ENCODE measurements at places on chromosomes 16 and 17. TPM values are rescaled to one million over a fixed set of nuclear protein-coding genes. Genes with fewer than 3 reads are reported as not detected.

- no peak overlapping the region for H3K4me3 ChIP-seq
- no peak for DNase-seq
- no peak overlapping the region for H3K27ac ChIP-seq
- peaks cover 18% of the 10 kb centered on the region for H3K4me1 ChIP-seq
- H3K27me3 ChIP-seq = no peaks in the 10 kb centered on the region
These were observed 25.2 kb upstream of the MLKL start for GRCh38 chr16:74725651-74726455.

GRCh38 chr17:1343554-1343953 is 56.5 kb downstream of the YWHAE start:
- H3K27ac ChIP-seq = 0 out of 2 replicates have a peak overlapping the region, but pooled peaks have one; percentile 4
- H3K36me3 ChIP-seq = peaks cover 25% of the 10 kb centered on the region
- peaks cover 22% of the 10 kb centered on the region for H3K4me1 ChIP-seq
- no peak for DNase-seq
- no peaks in the 10 kb centered on the region for H3K27me3 ChIP-seq

GRCh38 chr17:68152161-68152571 is 95.7 kb upstream of the AMZ2 start:
- no peak overlapping the region for H3K4me3 ChIP-seq
- H3K27ac ChIP-seq = no peak overlapping the region
- H3K4me1 ChIP-seq = no peaks in the 10 kb centered on the region
- no peaks in the 10 kb centered on the region for H3K36me3 ChIP-seq

- no peaks in the 10 kb centered on the region for H3K36me3 ChIP-seq
- no peaks in the 10 kb centered on the region for H3K4me1 ChIP-seq
- H3K4me3 ChIP-seq = no peak overlapping the region
- H3K27me3 ChIP-seq = no peaks in the 10 kb centered on the region
- no peak for DNase-seq
These were observed 33.2 kb downstream of the ADGRG5 start for GRCh38 chr16:57575468-57576277.

DNA sequence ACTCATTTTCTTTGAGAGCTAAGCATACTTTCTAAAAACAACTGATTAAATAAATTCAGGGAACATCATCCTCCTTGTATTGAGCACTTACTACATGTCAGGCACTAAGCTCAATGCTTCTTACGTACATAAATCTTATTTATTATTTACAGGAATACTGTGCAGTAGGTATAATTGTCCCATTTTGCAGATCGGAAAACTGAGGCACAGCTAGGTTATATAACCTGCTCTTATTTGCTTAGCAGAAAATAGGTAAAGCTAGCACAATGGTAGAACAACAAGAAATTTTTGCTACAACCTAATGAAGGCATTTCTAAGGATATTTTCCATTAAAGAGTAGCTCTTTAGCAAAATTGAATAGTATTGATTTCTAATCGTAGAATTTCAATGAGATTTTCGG is 168.7 kb upstream of the KCNJ16 start:
- no peaks in the 10 kb centered on the region for H3K27me3 ChIP-seq
- H3K36me3 ChIP-seq = no peaks in the 10 kb centered on the region
- no peak for DNase-seq
- H3K27ac ChIP-seq = no peak overlapping the region
- no peak overlapping the region for H3K4me3 ChIP-seq
- no peaks in the 10 kb centered on the region for H3K4me1 ChIP-seq

GRCh38 chr16:11996433-11997330 is 20.1 kb downstream of the SNX29 start:
- H3K4me3 ChIP-seq = no peak overlapping the region
- H3K27me3 ChIP-seq = no peaks in the 10 kb centered on the region
- no peak for DNase-seq
- 0 out of 2 replicates have a peak, but pooled peaks cover 4% of the 10 kb centered on the region for H3K4me1 ChIP-seq
- H3K36me3 ChIP-seq = no peaks in the 10 kb centered on the region
- H3K27ac ChIP-seq = no peak overlapping the region

- H3K36me3 ChIP-seq = no peaks in the 10 kb centered on the region
- H3K27me3 ChIP-seq = peaks cover 32% of the 10 kb centered on the region
- H3K4me3 ChIP-seq = no peak overlapping the region
- no peak overlapping the region for H3K27ac ChIP-seq
- no peak for DNase-seq
- peaks cover 16% of the 10 kb centered on the region for H3K4me1 ChIP-seq
These were observed 21.3 kb upstream of the UBE2I start for GRCh38 chr16:1287982-1288670.

DNA sequence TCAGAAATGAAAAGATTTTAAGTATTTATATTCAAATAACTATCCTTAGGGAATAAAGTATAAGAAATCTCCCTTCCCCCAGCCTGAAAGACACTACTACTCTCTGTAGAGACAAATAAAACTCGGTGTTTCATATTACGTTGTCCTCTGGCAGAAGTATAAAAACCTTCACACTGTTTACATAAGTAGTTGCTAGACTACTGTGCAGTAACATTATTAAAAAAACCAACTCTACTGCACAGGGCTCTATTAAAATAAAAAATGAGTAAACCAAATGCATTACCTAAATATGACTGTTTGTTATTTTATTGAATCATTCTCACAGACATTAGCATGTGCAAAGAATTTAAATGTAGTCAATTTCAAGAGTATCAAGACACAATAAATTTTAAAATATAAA is 67.4 kb downstream of the MED13 start:
- no peak overlapping the region for H3K27ac ChIP-seq
- no peaks in the 10 kb centered on the region for H3K27me3 ChIP-seq
- H3K4me3 ChIP-seq = no peak overlapping the region
- H3K36me3 ChIP-seq = peaks cover 15% of the 10 kb centered on the region
- no peaks in the 10 kb centered on the region for H3K4me1 ChIP-seq
- no peak for DNase-seq

- H3K27me3 ChIP-seq = no peaks in the 10 kb centered on the region
- no peak for DNase-seq
- no peak overlapping the region for H3K27ac ChIP-seq
- no peaks in the 10 kb centered on the region for H3K36me3 ChIP-seq
- H3K4me3 ChIP-seq = no peak overlapping the region
These were observed 28.5 kb downstream of the KIFC3 start for GRCh38 chr16:57773655-57774295.

DNA sequence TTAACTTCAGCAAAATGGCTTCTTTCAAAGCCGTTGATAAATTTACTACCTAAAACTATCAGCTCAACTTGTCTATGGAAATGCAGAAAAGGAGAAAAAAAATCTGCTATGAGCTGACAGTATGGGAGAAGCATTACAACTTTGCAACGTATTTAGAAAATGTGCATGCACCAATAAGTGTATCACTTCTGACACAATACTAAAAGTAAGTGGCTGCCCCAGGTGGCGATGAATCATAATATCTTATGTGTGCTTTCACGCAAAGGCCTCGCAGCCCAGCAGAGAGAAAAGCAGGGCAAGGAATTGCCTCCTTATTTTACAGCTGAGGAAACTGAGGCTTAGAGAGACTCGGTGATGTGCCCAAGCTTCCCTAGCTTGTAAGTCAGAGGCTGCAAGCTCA is 101.8 kb downstream of the SALL1 start:
- H3K36me3 ChIP-seq = no peaks in the 10 kb centered on the region
- H3K4me3 ChIP-seq = no peak overlapping the region
- no peak overlapping the region for H3K27ac ChIP-seq

GRCh38 chr17:30992551-30992950 is 21.7 kb downstream of the RNF135 start:
- no peak overlapping the region for H3K27ac ChIP-seq
- H3K27me3 ChIP-seq = no peaks in the 10 kb centered on the region

GRCh38 chr16:73150786-73151185 is 102.9 kb upstream of the ZFHX3 start:
- H3K4me1 ChIP-seq = peaks cover 19% of the 10 kb centered on the region
- no peak overlapping the region for H3K4me3 ChIP-seq
- no peaks in the 10 kb centered on the region for H3K27me3 ChIP-seq
- DNase-seq = no peak
- no peaks in the 10 kb centered on the region for H3K36me3 ChIP-seq
- H3K27ac ChIP-seq = no peak overlapping the region

DNA sequence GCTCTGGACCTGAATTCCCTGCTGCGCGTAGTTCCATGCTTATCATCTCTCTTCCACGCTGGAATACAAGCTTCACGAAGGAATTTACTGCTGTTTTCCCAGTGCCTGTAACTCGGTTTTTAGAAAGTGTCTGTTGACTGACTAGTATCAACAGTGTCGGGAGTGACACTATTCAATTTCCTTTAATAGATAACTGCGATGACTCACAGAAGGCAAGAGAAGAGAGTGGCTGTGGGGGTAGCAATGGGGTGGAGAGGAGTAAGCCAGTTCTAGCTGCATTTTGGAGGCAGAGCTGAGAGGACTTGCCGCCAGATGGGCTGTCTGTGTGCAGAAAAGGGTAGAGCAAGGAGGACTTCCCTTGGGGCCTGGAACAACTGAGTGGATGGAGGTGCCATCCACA is 25.2 kb downstream of the B4GALNT2 start:
- H3K4me1 ChIP-seq = no peaks in the 10 kb centered on the region
- H3K27ac ChIP-seq = no peak overlapping the region
- no peak overlapping the region for H3K4me3 ChIP-seq
- no peaks in the 10 kb centered on the region for H3K27me3 ChIP-seq
- H3K36me3 ChIP-seq = no peaks in the 10 kb centered on the region

DNA sequence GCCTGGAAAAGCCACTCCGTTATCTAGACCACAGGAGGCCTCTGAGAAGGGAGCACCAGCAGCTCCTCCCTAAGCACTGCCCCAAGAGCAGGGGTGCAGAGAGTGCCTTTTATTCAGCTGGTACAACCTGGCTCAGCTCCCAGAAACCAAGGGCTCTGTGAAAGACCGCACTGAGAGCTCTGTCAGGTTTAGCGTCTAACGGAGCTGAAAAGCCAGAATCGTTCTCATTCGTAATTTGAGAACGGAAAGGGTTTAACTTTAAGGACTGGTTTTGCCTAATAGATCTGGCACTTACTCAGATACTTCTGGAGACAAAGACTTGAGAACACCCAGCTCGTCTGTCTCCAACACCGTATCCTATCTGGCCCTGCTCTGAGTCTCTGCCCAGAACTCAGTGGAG is 13.5 kb downstream of the MPG start:
- no peak for DNase-seq
- no peaks in the 10 kb centered on the region for H3K27me3 ChIP-seq
- H3K4me1 ChIP-seq = no peaks in the 10 kb centered on the region
- H3K4me3 ChIP-seq = no peak overlapping the region
- H3K27ac ChIP-seq = no peak overlapping the region

GRCh38 chr17:1347589-1348323 is 52.3 kb downstream of the YWHAE start:
- H3K27ac ChIP-seq = peak overlapping the region; percentile 73
- peaks cover 43% of the 10 kb centered on the region for H3K36me3 ChIP-seq
- no peaks in the 10 kb centered on the region for H3K27me3 ChIP-seq
- DNase-seq = no peak
- H3K4me3 ChIP-seq = no peak overlapping the region

- no peak overlapping the region for H3K27ac ChIP-seq
- no peaks in the 10 kb centered on the region for H3K27me3 ChIP-seq
- H3K4me1 ChIP-seq = no peaks in the 10 kb centered on the region
- no peak overlapping the region for H3K4me3 ChIP-seq
- H3K36me3 ChIP-seq = no peaks in the 10 kb centered on the region
- DNase-seq = no peak
These were observed 196.6 kb downstream of the RAB11FIP4 start for GRCh38 chr17:31588034-31588433.

DNA sequence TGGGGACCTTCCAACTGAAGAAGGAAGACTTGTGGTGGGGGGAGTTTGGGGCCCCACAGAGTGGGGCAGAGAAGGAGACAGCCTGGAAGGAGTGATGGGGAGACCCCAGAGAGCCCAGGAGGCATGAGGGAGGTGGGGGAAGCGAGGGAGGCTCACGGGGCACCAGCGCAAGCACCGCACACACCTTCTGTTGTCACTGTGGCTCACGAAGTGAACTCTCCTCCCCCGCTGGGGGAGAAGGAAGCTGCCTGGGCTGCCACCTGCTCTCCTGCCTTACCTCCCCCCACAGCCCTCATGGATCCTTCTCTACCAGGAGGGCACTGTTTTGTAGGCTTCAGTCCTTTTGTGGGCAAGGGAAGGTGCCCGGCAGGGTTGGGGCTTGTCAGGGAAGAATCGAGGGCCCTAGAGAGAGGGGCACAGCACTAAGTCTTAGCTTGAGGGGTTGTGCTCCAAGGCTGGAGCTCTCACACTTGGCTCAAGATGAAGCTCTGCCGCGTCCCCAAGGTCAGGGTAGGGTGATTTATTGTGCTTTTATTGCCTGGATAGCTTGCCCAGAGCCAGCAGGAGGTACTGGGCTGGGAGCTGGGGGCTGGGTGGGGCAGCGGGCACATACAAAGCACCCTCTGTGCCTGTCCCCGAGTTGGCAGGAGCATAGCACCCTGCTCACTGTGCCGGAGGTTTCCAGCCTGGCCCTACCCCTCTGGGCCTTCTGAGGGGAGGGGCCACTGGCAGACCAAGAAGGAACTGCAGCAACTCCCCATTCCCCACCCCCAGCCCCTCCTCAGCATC is 4.6 kb upstream of the STARD3 start:
- peaks cover 20% of the 10 kb centered on the region for H3K27me3 ChIP-seq
- no peak for DNase-seq
- no peak overlapping the region for H3K27ac ChIP-seq
- H3K4me1 ChIP-seq = peaks cover 78% of the 10 kb centered on the region
- peak overlapping the region; percentile 32 for H3K4me3 ChIP-seq

- no peaks in the 10 kb centered on the region for H3K4me1 ChIP-seq
- H3K4me3 ChIP-seq = no peak overlapping the region
- no peaks in the 10 kb centered on the region for H3K36me3 ChIP-seq
- peak; percentile 76 for DNase-seq
- H3K27ac ChIP-seq = no peak overlapping the region
These were observed 404.1 kb downstream of the WWOX start for GRCh38 chr16:78503602-78504001.

PPL gene
- total RNA-seq = 31.7 TPM

ABCC12 gene
- not detected for total RNA-seq

WDR90 gene
- 42.2 TPM for total RNA-seq

GPR139 gene
- 1.8 TPM for total RNA-seq

UMOD gene
- total RNA-seq = not detected

OR1A1 gene
- not detected for total RNA-seq
